Occipital lobe (tissue), 3 donors: ENCODE measurements at places on chromosomes 12 and 14.

DNA sequence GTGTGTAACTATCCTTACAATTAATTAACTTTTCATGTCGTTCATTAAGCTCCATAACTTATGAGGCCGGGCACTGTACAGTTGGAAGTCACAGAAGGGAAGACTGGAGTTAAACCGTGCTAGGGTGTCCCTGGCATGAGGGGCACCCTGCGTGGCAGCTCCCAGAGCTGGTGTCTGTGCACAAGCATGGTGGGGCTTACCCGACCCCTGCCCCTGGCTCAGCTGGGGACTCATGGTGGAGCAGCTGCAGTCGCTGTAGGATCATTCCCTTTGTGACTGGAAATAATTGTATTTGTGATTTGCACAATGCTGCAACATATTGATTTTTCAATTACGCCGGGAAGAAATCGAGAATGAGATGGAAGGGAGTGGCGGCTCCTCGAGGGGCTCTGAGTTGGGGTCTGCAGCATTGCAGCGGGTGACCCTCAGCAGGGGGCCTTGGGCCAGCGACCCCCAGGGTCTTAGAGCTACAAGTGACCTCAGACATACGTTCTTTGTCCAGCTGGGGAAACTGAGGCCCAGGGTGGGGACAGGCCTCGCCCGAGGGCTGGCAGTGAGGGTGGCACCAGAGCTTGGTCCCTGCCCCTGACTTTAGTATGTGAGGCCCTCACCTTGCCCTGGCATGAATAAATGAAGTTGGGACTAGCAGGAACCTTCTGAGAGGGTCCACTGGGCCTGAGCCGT, 125.4 kb downstream of the KIF26A start:
- DNase-seq, result no peak

DNA sequence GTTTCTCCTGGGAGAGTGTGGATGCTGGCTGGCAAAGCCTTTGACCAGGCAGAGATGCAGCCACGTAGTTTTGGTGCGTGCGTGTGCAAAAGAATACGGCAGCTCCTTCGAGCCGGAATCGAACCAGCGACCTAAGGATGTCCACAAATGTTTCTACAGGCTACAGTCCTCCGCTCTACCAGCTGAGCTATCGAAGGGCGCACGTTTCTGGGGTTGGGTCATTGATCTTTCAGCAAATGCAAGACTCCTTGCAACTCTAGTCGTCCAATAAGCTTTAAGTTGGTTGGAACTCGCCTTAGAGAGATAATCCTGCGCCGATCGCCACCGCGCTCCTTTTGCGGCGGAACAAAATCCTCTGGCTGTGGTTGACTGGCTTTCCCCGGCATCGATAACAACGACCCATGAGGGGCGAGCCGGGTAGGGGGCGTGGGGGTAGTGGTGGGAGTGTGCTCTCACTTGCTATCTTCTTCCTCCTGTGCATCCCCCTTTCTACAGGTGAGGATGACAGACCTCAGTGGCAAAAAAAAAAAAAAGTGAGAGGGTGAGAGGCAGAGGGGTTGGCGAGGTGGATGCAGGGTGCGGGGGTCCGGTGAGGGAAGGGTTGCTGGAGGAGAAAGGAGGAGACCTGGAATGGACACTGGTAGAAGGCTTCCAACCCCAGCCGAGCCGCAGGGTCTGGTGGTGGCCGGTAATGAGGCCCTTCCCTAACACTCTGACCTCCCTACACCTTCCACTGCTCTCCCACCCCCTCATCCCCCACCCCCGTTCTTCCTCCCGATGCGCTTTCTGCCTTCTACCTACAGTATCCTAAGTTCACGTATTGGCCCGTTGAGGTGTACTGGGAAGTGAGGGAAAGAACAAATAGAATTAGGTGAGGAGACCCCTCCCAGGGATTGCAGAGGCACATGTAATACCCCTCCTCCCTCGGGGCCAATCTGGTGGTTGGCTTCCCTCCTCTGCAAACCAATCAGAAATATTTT, 11.8 kb upstream of the OR6S1 start:
- no peak for DNase-seq

GRCh38 chr14:26403760-26404159, 194.1 kb downstream of the NOVA1 start:
- DNase-seq, result no peak

- no peak for DNase-seq
Measured at GRCh38 chr14:67940486-67941455, 121.2 kb downstream of the RAD51B start.

DNA sequence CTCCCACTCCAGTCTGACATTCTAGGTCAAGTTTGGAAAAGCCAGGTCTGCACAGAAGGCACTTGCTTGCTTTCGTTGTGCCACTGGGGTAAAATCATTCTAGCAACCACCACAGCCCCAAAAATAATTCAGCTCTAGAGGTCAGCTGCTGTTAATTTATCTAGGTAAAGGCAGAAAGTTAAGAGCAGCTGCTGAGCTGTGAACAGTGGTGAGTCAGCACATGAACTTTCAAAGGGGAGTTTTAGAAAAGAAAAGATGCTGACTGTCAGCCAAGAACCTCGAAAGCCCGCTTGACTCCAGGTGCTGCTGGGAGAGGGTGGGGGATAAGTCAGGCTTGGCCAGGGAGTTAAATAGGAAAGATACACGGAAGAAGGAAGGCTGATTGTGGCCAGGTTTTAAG, 12.7 kb downstream of the CCDC197 start:
- DNase-seq, result no peak

- DNase-seq, result no peak
Measured at GRCh38 chr14:98799891-98800290, 472.1 kb downstream of the BCL11B start.

GRCh38 chr14:33184587-33184986, 245.9 kb downstream of the NPAS3 start:
- DNase-seq, result no peak

GRCh38 chr14:106218174-106218573, 691.8 kb downstream of the TMEM121 start:
- DNase-seq, result no peak

DNA sequence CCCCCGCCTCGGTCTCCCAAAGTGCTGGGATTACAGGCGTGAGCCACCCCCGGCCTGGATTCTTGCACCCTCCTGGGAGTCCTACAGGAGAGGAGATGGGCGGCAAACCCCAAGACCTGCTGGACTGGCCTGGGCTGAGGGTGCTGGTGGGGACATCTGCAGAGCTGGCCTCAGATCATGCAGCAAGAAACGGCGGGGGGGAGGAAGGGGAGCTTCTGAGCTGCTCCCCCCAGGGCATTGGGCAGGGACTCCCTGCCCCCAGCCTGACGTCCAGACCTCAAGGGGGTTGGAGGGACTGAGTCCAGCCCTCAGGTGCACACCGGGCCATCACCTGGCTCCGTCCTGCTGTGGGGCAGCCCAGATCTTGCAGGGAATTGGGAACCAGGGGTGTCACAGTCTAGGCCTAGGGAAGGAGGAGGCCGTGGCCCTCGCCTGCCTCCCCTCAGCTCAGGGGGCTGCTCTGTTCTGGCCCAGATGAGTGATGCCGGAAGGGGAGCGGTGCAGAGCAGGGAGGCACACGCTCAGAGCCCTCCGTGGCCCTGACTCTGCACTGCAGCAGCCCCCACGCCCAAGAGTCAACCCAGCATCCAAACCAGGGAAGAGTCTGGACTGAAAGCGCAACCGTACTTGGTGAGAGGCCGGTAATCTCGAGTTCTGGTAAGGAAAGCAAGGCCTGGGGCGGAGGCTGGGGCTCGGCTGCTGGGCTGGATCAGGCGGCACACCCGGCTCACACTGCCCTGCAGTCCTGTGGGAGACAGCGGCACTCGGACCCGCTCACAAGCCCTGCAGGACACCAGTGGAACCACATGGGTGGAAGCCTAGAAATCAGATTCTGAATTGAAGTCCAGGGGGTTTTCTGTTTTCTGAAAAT, 8.9 kb upstream of the AMN start:
- DNase-seq, result no peak

GRCh38 chr14:38286452-38286851, 30.6 kb upstream of the CLEC14A start:
- no peak for DNase-seq

- no peak for DNase-seq
Measured at GRCh38 chr12:47032644-47033043, 46.8 kb upstream of the PCED1B start.

DNA sequence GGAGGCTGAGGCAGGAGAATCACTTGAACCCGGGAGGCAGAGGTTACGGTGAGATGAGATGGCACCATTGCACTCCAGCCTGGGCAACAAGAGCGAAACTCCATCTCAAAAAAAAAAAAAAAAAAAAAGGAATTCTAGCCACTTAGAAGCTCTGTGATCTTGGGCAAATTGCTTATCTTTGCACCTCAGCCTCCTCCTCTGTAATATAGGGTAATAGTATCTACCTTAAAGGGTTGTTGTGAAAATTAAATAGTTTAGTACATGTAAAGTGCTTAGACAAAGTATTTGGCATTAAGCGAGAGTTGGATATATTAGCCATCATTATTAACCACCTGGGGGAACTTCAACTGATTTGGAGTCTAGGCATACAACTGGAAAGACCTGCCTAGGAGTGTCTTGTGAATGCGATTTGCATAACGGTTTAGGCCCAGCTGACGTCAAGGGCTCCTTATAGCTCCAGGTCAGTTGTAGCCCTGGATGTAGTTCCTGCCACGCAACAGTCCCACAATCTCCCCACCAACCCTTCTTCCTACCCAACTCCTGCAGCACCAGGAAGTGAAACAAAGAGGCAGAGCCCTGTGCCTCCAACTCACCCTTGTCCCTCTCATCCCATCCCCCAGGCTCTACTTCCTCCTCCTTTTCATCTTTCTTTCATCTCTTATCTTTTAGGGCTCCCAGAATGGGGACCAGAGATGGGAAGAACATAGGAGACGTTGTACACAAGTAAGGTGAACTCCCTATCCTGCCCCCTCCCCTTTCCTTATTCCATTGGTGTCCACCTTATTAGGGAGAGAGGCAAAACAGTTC, 2.1 kb upstream of the IL23A start:
- DNase-seq, result no peak

GRCh38 chr12:66633676-66634075, 45.2 kb downstream of the GRIP1 start:
- no peak for DNase-seq

DNA sequence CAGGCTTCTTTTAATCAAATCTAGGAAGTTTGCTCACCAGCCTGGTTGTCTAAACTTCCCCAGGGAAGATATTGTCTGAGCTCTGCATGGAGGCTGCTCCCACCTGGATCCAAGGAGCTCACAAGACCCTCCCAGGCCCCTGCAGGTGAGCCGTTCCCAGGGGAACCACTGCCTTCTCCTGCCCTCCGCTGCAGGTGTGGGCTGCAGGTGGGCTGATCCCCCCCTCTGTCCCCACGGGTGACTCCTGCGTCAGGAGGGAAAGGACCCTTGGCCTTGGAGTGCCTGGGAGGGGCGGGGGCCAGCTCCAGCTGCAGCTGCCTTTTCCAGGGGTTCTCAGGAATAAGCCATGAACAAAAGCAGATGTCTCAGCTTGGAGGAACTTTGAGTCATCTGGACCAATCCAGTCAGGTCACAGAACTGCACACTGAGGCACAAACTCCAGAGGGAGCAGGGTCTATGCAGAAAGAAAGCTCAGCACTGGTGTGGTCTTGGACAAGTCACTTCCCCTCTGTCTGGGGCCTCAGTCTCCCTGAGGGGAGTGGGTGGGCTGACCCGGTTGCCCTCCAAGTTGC, 246.6 kb upstream of the RTL1 start:
- DNase-seq, result no peak

DNA sequence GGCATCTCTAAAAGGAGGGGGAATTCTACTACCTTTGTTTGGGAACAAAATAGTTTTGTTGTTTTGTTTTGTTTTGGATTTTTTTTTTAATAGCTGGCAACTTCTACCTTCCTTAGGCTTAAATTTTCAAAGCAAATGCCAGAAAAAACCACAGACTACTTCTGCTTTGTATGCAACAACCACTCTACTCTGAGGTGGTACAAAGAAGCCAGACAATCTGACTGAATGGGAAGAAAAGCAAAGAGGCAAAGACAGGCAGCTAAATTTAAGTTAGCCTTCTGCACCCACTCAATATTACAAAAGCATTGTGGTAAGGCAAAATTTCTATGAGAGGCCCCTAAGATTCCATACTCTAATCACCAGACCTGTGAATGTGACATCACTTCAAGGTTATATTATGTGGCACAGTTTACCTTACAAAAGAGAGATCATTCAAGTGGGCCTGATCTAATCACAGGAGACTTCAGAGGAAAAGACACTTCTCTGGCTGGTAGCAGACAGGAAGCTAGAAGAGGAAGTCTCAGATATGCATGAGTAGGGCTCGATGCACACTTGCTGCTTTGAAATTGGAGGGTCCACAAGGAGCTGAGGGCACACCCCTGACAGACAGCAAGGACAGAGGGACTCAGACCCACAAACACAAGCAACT, 566.6 kb downstream of the RPS29 start:
- DNase-seq, result no peak

GRCh38 chr14:99472937-99473336, 7.7 kb downstream of the SETD3 start:
- DNase-seq, result no peak

- DNase-seq, result no peak
Measured at GRCh38 chr12:91515944-91516694, 333.5 kb upstream of the DCN start.

DNA sequence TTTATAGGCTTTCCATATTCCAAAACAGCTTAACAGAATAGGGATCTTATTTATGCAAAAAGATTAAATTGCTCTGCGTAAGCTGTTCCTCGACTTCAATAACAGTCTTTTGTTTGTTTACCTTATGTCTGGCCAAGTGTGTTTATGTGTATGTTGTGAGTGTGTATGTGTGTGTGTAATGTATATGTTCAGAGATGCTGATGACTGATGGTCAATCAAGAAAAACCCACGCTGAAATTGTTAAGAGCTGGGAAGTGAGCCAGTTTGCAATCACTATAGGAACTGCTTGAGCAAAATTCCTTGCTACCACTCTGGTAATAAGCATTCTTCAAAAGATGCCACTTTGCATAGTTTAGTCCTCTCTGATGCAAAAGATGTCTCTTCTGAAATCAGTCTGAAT, 59.6 kb downstream of the PRKD1 start:
- DNase-seq, result no peak

GRCh38 chr12:13425766-13426165, 229.2 kb downstream of the EMP1 start:
- DNase-seq, result no peak

- peak; percentile 9 for DNase-seq
Measured at GRCh38 chr14:20986811-20987210, 3.0 kb upstream of the METTL17 start.

GRCh38 chr12:22689876-22690275, 64.9 kb downstream of the ETNK1 start:
- DNase-seq, result no peak

- DNase-seq, result no peak
Measured at GRCh38 chr12:64066776-64067175, 155.3 kb downstream of the KICS2 start.

- DNase-seq, result no peak
Measured at GRCh38 chr12:122137229-122137628, 36.8 kb downstream of the IL31 start.
